ENCODE measurements at places on chromosomes 6 and 20. TPM values are rescaled to one million over a fixed set of nuclear protein-coding genes. Genes with fewer than 3 reads are reported as not detected.

- no peak for DNase-seq
- H3K4me3 ChIP-seq = no peak overlapping the region
- H3K27me3 ChIP-seq = no peaks in the 10 kb centered on the region
- H3K4me1 ChIP-seq = no peaks in the 10 kb centered on the region
- H3K27ac ChIP-seq = no peak overlapping the region
These were observed 65.9 kb downstream of the EYA2 start for GRCh38 chr20:46960536-46960935.

BTN1A1 gene
- not detected for total RNA-seq

DNA sequence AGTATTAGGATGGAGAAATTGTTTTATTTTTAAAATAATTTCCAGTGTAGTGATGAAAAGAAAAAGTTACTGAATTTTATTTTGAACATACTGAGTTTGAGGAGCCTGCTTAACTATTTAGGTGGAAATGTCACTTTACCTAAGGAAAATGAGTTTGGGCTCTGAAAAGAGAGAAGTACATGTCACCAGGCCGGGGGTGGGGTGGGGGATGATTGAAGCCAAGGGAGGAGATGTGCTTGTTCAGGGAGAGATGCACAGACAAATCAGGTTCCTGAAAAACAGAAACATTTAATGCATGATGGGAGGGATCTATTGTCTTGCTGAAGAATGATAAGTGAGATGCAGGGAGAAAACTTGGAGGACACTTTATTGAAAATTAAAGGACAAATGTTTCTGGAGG is 71.3 kb downstream of the PLCB1 start:
- no peak overlapping the region for H3K4me3 ChIP-seq
- H3K4me1 ChIP-seq = peaks cover 13% of the 10 kb centered on the region
- H3K27me3 ChIP-seq = no peaks in the 10 kb centered on the region
- no peaks in the 10 kb centered on the region for H3K36me3 ChIP-seq
- H3K27ac ChIP-seq = no peak overlapping the region
- DNase-seq = no peak

DNA sequence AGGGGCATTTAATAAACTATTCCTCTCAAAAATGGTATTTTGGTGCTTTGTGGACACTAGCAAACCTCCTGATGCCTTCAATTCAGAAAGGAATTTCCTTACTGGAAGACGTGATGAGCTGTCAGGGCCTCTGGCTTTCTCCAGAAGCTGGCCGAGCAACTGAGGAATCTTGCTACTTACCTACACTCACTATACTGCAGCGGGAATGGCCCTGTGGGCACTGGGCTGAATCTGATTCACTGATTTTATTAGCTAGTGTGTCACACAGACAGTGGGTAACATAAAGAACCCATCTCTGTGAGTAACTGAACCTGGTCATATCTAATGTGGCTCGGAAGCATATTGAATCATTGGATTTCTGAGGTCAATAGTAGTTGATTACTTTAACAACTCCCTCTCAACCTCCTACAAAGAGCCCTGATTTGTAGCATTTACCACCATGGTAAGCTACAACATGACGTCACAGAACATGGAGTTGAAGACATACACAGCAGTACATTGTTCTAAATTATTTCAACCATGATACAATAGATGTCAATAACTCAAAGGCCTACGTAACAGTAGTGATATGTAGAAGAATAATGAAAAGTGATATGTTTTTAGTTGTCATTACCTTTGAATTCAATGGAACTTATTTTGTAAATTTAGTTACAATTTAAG is 232.1 kb downstream of the SYNE1 start:
- no peaks in the 10 kb centered on the region for H3K36me3 ChIP-seq
- no peak overlapping the region for H3K27ac ChIP-seq
- no peaks in the 10 kb centered on the region for H3K4me1 ChIP-seq
- no peak overlapping the region for H3K4me3 ChIP-seq
- no peaks in the 10 kb centered on the region for H3K27me3 ChIP-seq

DNA sequence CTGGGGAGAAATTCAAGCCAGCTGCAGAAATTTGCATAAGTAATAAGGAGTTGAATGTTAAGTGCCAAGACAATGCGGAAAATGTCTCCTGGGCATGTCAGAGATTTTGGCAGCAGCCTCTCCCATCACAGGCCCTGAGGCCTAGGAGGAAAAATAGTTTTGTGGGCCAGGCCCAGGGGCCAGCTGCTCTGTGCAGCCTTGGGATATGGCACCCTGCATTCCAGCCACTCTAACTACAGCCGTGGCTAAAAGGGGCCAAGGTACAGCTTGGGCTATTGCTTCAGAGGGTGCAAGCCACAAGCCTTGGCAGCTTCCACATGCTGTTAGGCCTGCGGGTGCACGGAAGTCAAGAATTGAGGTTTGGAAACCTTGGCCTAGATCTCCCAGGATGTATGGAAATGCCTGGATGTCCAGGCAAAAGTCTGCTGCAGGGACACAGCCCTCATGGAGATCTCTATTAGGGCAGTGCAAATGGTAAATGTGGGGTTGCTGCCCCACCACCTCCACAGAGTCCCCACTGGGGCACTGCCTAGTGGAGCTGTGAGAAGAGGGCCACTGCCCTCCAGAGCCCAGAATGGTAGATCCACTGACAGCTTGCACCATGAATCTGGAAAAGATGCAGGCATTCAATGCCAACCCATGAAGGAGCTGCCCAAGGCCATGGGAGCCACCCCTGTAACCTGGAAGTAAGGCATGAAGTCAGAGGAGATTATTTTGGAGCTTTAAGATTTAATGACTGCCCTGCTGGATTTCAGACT is 126.5 kb downstream of the DTNBP1 start:
- H3K4me1 ChIP-seq = peaks cover 6% of the 10 kb centered on the region
- H3K4me3 ChIP-seq = no peak overlapping the region
- no peak for DNase-seq
- no peaks in the 10 kb centered on the region for H3K36me3 ChIP-seq

GRCh38 chr6:170023620-170024521 is 267.0 kb downstream of the DLL1 start:
- no peaks in the 10 kb centered on the region for H3K36me3 ChIP-seq
- no peaks in the 10 kb centered on the region for H3K4me1 ChIP-seq
- H3K27ac ChIP-seq = no peak overlapping the region
- no peak for DNase-seq
- H3K4me3 ChIP-seq = no peak overlapping the region
- no peaks in the 10 kb centered on the region for H3K27me3 ChIP-seq

MAFB gene
- total RNA-seq = 2.0 TPM

HNF4A gene
- 0.09 TPM for total RNA-seq

DNA sequence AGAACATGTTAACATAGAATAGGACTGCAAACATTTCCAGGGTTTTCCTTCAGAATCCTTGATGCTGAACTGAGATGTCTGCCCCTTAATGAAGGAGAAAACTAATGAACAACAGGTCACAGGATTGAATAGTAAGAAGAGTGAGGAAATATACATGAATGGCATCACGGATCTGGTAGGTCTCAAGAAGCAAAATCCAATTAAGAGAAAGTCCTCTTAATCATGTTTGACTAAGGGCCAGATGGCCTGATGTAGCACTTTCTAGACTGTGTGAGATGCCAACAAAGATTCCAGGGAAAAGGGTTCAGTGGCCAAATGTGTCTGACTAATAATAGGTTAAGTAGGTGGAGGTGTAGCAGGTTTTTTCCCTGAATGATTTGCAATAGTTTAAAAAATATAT is 13.7 kb upstream of the SHPRH start:
- no peak for DNase-seq
- no peaks in the 10 kb centered on the region for H3K4me1 ChIP-seq
- H3K36me3 ChIP-seq = no peaks in the 10 kb centered on the region
- H3K27me3 ChIP-seq = no peaks in the 10 kb centered on the region
- no peak overlapping the region for H3K4me3 ChIP-seq

PCK1 gene
- total RNA-seq = 1.6 TPM

FNDC11 gene
- total RNA-seq = 3.4 TPM

DOP1A gene
- 26.0 TPM for total RNA-seq

- no peaks in the 10 kb centered on the region for H3K36me3 ChIP-seq
- no peaks in the 10 kb centered on the region for H3K27me3 ChIP-seq
- no peak for DNase-seq
- no peak overlapping the region for H3K4me3 ChIP-seq
- no peaks in the 10 kb centered on the region for H3K4me1 ChIP-seq
These were observed 179.5 kb downstream of the BTBD9 start for GRCh38 chr6:38460186-38460585.

DNA sequence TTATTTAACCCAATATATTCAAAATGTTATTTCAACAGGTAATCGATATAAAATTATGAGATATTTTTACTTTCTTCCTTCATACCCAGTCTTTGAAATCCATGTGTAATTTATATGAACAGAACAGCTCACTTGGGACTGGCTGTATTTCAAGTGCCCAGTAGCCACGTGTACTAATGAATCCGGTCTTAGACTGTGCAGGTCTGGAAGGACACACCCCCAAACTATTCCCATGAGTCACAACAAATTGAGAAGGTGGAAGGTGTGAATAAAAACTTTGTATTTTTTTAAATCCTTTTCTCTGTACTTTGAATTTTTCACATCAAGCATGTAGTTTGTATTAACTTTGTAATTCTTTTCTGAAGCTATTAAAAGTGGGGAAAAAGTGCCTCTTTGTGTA is 2.8 kb downstream of the UNC5CL start:
- H3K36me3 ChIP-seq = no peaks in the 10 kb centered on the region
- H3K4me3 ChIP-seq = no peak overlapping the region
- peaks cover 19% of the 10 kb centered on the region for H3K4me1 ChIP-seq
- no peak overlapping the region for H3K27ac ChIP-seq
- no peaks in the 10 kb centered on the region for H3K27me3 ChIP-seq
- DNase-seq = no peak

PPP1R3D gene
- total RNA-seq = 10.4 TPM

DNA sequence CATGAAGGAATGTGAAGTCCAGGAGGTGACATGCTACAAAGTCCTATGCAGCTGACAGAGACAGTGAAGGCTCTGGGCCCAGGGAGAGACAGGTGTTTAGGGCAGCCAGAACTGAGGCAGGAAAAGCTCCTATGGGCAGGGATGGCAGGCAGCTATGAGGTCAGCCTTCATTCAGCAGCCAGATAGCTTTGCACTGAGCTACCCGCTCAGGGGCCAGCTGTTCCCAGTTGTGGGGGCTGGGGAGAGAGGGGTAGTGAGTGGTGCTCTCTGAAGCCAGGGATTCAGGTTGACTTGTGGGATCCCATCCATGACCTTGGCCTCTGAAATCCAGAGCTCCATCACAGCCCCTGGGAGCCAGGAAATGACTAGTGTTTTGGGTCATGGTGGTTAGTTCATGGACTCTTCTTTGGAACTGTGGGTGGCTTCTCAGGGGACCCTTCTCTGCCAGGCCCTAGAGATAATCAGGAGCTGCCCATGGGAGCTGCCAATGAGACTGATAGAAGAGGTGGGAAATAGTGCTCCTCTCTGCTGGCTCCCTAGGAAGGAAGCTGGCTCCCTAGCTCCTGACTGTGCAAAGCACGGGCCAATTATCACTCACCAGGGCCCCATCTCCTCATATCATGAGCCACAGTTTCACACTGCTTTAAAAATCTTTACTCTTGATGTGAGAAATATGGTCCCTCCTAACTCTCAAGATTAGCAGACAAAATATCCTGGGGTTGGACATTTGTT is 127.7 kb downstream of the VEGFA start:
- no peaks in the 10 kb centered on the region for H3K36me3 ChIP-seq
- no peaks in the 10 kb centered on the region for H3K27me3 ChIP-seq
- no peak overlapping the region for H3K4me3 ChIP-seq
- peak overlapping the region; percentile 34 for H3K27ac ChIP-seq

DNA sequence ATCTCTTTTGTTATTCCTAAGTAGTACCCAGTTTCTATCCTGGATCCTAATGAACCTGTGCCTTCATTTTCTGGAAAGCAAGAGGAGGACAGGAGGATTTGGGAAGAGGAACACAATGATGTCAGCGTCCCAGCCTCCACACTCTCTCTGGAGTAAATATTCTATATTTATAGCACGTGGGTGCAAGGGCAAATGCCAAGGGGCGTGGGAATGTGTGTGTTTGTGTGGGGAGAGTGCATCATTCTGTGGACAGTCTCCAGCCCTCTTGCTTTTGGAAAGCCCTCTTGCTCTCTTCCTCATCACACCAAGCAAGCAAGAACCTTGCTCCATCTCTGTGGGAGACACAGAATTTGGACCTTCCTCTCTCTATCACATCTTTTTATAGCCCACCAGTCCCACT is 103.2 kb upstream of the EMILIN3 start:
- no peak overlapping the region for H3K27ac ChIP-seq
- H3K27me3 ChIP-seq = no peaks in the 10 kb centered on the region
- no peak for DNase-seq
- H3K4me1 ChIP-seq = no peaks in the 10 kb centered on the region
- H3K4me3 ChIP-seq = no peak overlapping the region

- no peaks in the 10 kb centered on the region for H3K36me3 ChIP-seq
- DNase-seq = no peak
- peaks cover 78% of the 10 kb centered on the region for H3K27me3 ChIP-seq
- H3K27ac ChIP-seq = no peak overlapping the region
- no peaks in the 10 kb centered on the region for H3K4me1 ChIP-seq
These were observed 598 bp downstream of the HLA-B start for GRCh38 chr6:31356216-31356945.

DNA sequence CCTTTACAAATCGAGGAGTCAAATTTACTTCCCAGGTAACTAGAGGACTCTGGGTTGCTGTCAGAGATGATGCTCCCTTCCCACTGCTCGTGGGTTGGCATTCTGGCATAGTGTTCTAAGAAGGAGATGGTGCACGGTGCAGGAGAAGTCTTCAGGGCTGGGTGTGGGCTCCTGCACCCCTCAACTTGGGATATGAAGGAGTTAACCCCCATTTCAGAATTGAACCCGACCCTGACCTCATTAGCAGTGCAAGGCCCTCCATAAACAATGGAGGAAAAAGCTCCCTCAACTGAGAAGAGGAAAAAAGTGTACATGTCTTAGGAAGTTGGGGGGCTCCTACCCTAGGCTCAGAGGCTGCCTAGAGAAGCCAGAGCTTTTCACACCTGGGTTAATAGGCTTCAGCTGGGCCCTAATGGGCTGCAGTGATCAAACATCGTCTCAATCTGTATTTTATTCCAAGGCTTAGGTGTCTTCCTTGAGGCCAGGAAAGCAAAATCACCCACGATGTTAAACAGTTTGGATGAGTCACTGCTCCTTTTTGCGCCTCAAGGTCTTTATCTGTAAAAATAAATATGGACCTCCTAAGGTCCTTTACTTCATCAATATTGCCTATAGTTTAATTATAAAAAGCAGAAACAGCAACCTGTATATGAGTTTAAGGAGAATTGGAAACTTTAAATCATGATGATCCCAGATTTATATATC is 29.4 kb downstream of the TFAP2B start:
- H3K27me3 ChIP-seq = peaks cover 100% of the 10 kb centered on the region
- H3K36me3 ChIP-seq = no peaks in the 10 kb centered on the region
- H3K27ac ChIP-seq = no peak overlapping the region
- H3K4me1 ChIP-seq = peaks cover 5% of the 10 kb centered on the region
- H3K4me3 ChIP-seq = no peak overlapping the region

- no peak overlapping the region for H3K4me3 ChIP-seq
- peaks cover 4% of the 10 kb centered on the region for H3K4me1 ChIP-seq
- no peak overlapping the region for H3K27ac ChIP-seq
These were observed 93.8 kb upstream of the LY86 start for GRCh38 chr6:6494677-6495076.

KHDC1 gene
- total RNA-seq = 8.0 TPM

- H3K27me3 ChIP-seq = no peaks in the 10 kb centered on the region
- no peak overlapping the region for H3K4me3 ChIP-seq
- H3K4me1 ChIP-seq = no peaks in the 10 kb centered on the region
- no peaks in the 10 kb centered on the region for H3K36me3 ChIP-seq
- no peak overlapping the region for H3K27ac ChIP-seq
These were observed 541.0 kb upstream of the ADGRB3 start for GRCh38 chr6:68094070-68094469.

- no peak overlapping the region for H3K4me3 ChIP-seq
- no peaks in the 10 kb centered on the region for H3K36me3 ChIP-seq
- no peak overlapping the region for H3K27ac ChIP-seq
These were observed 5.1 kb upstream of the TXLNB start for GRCh38 chr6:139296927-139297326.

PACSIN1 gene
- total RNA-seq = 12.5 TPM
